ENCODE measurements at places on chromosomes 7 and 10. TPM values are rescaled to one million over a fixed set of nuclear protein-coding genes. Genes with fewer than 3 reads are reported as not detected.

The SPRN gene
- total RNA-seq, result 0.92 TPM

The CHAT gene
- total RNA-seq, result not detected

The GHRHR gene
- not detected for total RNA-seq

DNA sequence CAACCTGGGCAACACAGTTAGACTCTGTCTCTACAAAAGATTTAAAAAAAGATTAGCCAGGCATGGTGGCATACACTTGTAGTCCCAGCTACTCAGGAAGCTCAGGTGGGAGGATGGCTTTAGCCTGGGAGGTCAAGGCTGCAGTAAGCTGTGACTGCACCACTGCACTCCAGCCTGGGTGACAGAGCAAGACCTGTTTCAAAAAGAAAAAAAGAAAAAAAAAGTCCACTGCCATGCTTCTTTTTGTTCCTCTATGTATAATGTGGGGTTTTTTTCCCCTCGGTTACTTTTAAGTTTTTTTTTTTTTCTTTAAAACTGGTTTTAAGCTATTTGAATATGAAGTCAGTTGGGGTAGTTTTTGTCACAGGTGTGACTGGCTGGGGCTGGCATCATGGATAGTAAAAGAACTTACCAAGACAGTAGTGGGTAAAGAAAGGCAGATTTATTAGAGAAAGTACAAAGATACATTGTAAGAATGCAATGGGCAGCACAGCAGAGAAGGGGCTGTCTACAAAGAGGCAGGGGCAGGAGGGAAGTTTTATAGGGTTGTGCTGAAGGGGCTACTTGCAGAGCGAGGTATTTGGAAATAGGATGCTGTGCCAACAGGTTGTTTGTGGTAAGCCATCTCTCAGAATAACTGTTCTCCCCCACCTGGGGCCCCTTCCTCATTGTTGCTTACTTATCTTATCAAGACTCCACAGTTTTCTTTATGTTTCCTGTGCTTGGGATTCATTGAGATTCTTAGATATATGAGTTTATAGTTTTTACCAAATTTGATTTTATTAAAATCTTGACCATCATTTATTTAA is 177.3 kb downstream of the PHTF2 start:
- no peak for DNase-seq

DNA sequence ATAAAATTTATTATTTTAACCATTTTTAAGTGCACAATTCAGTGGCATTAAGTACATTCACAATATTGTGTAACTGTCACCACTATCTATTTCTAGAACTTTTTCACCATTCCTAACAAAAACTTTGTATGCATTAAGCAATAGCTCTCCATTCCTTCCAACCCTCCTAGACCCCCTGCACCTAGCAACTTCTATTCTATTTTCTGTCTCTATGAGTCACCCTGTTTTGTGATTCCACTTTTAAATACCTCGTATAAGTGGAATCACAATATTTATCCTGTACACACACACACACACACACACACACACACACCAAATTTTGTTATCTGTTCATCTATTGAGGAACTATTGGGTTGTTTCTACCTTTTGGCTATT is 89.2 kb downstream of the ARID5B start:
- DNase-seq, result no peak

DNA sequence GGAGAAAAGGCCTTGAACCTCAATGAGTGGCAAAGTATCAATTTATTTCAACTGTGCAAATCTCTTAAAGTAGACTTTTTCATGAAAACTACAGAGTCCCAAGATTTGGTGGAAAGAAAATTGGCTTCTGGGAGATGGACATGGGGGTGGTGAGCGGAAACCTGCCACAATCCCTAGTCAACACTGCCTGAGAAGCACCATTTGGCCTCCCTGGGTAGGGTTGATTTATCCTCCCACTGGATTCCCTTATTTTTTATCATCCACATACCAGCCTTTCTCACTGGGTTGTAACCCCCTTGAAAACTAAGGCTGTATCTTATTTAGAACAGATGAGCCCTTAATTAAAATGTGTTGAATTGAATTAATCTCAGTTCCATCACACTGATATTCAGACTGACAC is 101.7 kb upstream of the PTN start:
- no peak for DNase-seq

GRCh38 chr7:22252936-22253536 is 103.9 kb downstream of the RAPGEF5 start:
- DNase-seq, result no peak

GRCh38 chr10:103044942-103045489 is 126.9 kb downstream of the CNNM2 start:
- no peak for DNase-seq

GRCh38 chr7:149741629-149742028 is 31.8 kb downstream of the ZNF467 start:
- no peak for DNase-seq

DNA sequence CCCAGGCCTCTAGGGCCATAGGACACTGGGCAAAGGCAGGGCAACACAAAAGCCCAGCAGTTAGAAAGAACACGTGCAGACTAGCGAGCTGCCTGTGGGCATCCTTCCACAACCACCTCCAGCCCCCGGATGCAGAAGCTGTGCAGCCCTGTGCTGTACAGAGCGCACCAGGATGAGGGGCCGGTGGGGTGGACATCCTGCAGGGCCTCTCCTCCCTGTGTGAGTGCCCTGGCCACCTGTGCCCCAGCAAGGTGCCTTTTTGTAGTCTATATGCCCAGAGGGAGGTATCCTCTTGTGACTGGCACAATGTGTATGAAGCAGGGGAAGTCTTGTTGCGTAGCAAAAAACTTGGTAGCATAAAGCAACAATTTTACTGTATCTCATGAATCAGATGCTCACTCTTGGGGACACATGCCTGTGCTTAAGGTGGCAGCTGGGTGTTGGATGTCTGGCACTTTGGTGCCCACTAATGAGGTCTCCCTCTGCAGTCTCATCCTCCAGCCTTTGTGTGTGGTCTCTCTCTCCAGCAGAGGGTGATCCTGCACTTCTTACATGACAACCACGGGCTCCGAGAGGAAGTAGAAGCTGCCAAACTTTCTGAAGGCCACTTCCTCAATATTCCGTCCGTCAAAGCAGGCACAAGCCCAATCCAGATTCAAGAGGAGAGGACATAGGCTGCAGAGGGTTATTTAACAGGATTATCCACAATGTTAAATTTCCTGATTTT is 8.7 kb downstream of the NCAPG2 start:
- DNase-seq, result peak; percentile 64

DNA sequence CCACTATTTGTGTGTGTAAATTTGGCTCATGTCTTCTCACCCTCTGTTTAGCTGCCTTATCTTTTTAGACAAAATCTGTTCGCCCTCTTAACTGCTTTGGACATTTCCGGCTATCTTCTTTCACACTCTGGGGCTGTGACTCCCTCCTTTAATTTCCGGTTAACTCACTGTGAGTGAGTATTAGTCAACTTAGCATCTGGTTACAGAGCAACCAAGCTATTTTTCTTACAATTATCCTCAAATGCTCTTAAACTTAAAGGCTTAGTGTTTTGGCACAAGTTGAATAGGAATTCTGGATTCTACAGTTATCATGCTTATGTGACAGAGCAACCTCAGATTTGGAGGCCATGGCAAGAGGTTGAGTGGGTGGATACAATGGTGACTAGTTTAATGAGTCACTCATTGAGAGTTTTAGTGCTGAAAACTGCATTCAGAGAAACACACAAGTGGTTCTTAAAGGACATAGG is 177.6 kb upstream of the SEMA3A start:
- DNase-seq, result no peak
